ENCODE measurements at places on chromosomes 11 and 22.

- no peak for DNase-seq
These were observed 36.9 kb downstream of the GALNT18 start for GRCh38 chr11:11584937-11585336.

GRCh38 chr11:110896358-110896757, 184.1 kb upstream of the ARHGAP20 start:
- DNase-seq: no peak

DNA sequence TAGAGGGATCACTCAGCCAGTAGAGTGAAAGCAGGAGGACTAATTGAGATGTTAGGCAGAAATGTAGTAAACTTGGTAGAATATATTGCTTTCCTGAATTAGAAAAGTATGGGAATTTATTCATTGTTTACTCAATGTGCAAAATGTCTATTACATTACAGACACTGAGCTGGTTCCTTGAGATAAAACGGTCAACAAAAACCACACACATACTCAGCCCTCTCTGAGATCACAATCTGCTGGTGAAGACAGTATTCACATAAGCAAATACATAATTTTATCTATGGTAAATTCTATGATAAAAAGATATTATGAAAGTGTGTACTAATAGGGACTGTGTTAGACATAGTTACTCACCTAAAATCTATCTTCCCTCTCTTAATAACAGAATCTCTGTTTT, 833.5 kb downstream of the KCNA4 start:
- DNase-seq: no peak

- DNase-seq: no peak
These were observed 1.6 kb downstream of the SMIM38 start for GRCh38 chr11:69157156-69157821.

GRCh38 chr11:92154611-92155010, 70.0 kb upstream of the FAT3 start:
- DNase-seq: no peak

GRCh38 chr11:15289723-15290122, 175.0 kb downstream of the INSC start:
- DNase-seq: no peak
